ENCODE measurements at places on chromosomes 11 and 22.

- DNase-seq, result no peak
Measured at GRCh38 chr22:43176090-43176489, 10.8 kb downstream of the TTLL12 start.

- DNase-seq, result no peak
Measured at GRCh38 chr22:45212306-45212709, 28.4 kb downstream of the KIAA0930 start.

DNA sequence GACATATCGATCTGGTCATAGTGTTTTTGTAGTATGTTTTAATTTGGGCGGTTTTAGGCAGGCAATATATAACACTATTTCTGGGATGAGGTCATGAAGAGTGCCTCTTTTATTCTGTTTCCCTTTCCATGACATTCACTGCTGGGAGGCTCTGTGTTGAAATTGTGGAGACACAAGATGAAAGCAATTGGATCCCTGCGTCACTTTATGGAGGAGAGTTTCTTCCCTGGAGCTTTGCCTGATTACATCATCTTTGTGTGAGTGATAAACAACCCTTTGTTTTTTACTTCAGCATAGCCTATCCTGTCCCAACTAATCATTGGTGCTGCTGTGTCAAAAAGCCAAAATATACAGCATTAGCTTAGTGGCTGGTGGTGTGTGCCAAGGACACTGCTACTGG lies 48.6 kb downstream of the PARVG start:
- no peak for DNase-seq

DNA sequence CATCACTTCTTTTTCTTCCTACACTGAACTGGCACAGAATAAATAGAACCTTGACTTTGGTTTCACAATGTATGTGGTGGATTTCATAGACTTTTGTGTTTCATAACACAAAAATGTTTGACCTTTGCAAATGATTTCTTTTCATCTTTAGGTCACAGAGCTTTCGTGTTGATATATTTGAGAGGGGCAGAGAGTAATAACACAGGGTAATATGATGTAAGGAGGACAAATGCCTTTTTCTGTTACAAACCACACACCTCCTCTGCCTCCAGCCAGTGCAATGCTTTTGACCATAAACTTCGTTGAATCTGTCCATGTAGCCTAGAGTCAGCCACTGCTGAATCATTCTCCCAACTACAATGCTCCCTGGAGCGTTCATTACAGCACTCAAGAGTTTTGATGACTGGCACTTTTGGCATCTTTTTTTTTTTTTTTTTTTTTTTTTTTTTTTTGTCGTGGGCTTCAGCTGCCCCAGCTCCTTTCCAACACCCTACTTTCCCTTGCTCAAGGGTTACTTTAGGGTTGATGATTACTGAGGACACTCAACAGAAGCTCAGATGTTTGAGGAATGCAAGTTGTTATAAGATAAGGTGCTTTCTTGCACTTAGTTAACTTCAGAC lies 11.4 kb upstream of the CAT start:
- no peak for DNase-seq

- DNase-seq, result no peak
Measured at GRCh38 chr11:68330700-68331337, 18.4 kb downstream of the LRP5 start.

GRCh38 chr11:10600570-10601248 lies 32.2 kb upstream of the LYVE1 start:
- no peak for DNase-seq

DNA sequence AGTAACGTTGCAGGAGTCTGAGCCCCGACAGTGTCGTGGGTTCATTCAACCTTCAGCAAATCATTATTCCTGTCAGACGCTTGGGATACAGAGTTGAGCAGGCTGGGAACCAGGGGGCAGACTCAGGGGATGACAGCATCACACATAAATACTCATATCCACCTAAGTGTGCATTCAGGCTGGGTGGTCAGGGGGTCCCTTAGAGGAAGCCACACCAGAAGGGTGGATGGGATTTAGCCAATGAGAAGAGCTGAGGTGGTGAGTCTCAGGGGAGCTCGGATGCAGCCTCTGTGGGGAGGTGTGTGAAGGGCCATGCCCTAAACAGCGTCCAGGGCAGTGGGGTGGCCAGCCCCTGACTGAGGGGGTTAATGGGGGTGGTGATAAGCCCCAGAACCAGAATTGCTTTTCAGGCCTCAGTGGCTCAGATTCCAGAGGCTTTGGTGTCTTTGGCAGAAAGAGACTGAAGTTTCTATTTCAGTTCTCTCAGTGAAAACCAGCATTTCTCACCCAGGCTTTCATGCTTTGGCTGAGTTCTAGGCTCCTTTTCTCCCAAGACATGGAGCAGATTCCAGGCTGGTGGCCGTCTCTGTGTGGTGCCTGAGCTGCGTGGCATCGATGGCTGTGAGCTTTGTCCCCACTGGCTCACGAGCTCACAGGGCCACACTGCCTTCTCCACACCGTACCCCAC lies 83.9 kb upstream of the CLDN5 start:
- no peak for DNase-seq

DNA sequence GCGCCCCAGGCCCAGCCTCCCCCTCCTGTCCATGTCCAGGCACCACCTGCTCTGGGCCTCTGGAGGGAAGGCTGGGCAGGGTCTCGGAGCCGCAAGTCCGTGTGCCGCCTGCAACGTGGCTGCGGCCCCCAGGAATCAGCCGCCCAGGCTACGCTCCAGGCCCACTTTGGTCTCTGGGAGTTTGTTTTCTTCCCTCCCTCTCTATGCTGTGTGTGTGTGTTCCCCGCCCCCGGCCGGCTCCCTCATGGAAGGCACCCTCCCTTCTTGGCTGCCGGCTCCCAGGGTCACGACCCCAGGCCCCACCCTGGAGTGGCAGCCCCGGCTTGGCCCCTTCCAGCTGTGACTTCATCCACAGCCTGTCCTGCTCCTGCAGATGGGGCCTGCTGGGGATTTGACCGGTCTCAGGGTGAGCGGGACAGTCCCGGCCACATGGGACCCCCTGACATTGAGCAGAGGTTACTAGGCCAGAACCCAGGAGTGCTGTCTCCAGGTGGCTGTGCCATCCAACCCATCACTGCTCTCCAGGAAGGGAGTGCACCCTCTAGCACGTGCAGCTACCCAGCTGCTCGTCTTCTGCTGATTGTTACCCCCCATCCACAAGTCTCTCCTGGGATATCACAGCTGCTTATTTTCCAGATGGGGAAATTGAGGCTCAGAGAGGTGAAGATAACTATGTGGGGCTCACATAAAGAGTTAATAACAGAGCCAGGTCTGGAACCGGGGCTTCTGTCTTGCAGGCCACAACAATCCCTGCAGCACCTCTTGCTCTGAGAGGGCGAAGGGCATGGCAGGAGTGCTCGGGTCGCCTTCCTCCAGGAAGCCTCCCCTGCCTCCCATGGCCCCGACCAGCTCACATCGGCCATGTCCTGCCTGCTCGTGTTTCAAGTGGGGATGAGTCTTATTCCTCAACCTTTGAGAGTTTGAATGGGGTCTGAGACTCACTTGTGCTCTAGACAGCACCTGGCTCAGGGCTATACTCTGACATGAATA lies 2.8 kb upstream of the LIF start:
- DNase-seq, result no peak

GRCh38 chr11:77619576-77620198 lies 17.9 kb downstream of the CLNS1A start:
- DNase-seq, result peak; percentile 25

GRCh38 chr11:78946945-78947902 lies 372.6 kb upstream of the NARS2 start:
- DNase-seq, result no peak

DNA sequence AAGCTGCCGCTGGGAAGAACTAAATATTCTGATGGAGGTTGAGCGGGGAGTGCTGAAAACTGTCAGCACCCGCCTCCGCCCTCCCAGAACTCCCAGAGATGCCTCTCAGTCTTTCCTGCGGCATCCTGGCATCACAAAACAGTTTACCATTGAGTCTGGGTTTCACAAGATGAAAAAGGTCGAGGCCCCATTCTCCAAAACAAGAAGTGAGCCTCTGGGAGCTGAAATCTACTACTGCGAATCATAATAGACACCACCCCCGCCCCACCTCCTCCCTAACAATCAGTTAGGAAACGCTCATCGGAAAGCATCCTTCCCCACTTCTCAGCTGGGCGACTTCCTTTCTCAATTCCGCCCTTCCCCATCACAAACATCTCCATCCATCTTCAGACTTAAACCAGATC lies 1.0 kb downstream of the SUN2 start:
- no peak for DNase-seq

- DNase-seq, result no peak
Measured at GRCh38 chr11:34619062-34619516, 1.8 kb upstream of the EHF start.

GRCh38 chr22:44940130-44940529 lies 69.7 kb downstream of the PHF21B start:
- no peak for DNase-seq

DNA sequence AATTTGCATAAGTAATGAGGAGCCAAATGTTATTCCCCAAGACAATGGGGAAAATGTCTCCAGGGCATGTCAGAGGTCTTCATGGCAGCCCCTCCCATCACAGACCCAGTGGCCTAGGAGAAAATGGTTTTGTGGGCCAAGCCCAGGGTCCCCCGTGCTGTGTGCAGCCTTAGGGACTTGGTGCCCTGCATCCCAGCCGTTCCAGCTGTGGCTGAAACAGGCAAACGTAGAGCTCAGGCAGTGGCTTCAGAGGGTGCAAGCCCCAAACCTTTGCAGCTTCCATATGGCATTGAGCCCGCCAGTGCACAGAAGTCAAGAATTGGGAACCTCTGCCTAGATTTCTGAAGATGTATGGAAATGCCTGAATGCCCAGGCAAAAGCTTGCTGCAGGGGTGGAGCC lies 79.9 kb downstream of the FAM181B start:
- no peak for DNase-seq

- DNase-seq, result no peak
Measured at GRCh38 chr11:2883640-2883978, 2.0 kb downstream of the CDKN1C start.

DNA sequence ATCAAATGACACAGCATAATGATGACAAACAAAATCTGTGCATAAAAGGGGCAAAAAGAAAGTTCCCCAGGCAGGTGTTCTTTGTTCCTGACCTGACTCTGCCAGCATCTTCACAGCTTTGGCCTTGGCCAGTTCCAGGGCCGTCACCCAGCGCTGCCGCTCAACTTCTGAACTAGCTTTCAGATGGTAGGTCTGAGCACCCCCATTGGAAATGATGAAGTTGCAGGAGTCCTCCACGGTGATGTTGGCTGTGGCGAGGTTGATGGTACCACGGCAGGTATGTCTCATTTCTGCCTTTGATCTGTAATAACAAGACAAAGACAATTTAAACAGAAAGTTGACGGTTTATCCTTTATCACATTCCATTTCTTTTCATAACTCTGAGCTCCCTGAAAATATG lies 5.3 kb downstream of the OSBP start:
- DNase-seq, result no peak

GRCh38 chr22:49903322-49904039 lies 14.8 kb downstream of the ALG12 start:
- no peak for DNase-seq

- DNase-seq, result peak; percentile 27
Measured at GRCh38 chr11:118846181-118846935, 37.3 kb upstream of the CXCR5 start.

DNA sequence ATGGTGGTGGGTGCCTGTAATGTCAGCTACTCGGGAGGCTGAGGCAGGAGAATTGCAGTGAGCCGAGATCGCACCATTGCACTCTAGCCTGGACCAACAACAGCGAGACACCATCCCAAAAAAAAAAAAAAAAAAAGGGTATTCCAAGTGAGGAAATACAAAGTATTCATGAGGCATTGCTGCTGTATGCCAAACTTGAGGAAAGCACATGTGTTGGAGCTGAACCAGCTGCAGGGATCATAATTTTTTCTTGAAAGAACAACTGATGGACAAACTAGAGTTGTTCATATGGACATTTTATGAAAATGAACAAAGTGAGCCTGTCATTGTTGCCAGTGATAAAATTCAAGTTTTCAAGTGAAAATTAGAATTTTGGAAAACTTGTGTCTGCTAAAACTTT lies 15.8 kb downstream of the MARK2 start:
- no peak for DNase-seq

DNA sequence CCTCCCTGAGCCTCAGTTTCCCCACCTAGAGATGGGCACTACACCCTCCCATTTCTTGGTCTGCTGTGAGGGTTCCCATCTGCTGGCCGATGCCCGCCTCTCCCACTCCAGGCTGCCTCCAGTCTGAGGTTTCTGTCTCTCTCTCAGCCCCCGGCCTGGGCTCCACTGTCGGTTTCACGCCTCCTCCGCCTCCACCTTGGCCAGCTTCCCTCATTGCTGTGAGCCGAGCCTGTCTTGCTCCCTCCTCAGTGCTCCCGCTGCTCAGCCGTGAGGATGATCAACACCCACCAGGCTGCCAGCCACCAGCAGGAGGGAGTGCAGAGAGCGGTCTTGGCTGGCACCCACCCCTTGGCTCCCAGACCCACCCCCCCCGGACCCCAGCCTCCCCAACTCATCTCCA lies 61.0 kb downstream of the CYTH4 start:
- DNase-seq, result no peak

DNA sequence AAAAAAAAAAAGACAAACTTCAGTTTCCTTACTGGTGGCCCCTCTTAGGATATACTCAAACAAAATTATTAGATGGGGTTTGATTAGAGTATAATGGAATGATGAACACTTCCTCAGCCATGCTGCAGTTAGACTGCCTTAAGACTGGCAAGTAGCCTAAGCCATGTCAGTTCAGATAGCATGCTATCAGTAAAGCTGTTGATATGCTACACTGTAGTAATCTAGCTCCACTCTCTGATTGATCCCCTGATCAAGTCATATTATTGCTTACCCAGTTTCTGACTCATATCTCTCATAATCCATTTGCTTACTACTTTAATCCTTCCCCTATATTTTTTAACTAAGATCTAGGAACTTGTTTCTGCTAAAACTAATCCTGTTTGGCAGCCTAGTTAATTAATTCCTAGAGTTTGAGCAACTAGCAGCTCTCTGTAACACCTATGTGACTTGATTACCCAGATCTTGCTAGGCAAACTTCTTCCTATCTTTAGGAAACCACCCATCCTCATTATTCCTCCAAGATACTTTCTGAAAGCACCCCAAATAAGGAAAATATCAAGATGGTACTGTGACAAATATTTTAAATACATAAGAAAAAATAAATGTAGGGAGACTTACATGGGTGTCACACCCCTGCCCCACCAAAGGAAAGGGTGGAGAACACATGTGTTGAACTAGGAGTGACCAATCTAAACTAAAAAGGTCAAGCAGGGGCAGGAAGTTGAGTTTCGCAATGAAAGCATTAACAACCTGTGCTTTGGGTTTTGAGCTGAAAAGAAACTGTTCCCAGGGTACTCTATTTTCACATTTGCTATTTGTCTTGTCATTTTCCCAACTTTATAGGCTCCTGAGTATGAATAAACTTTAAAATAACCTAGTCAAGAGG lies 43.2 kb downstream of the PIK3C2A start:
- no peak for DNase-seq

GRCh38 chr11:134032501-134033091 lies 36.3 kb upstream of the JAM3 start:
- peak; percentile 37 for DNase-seq

DNA sequence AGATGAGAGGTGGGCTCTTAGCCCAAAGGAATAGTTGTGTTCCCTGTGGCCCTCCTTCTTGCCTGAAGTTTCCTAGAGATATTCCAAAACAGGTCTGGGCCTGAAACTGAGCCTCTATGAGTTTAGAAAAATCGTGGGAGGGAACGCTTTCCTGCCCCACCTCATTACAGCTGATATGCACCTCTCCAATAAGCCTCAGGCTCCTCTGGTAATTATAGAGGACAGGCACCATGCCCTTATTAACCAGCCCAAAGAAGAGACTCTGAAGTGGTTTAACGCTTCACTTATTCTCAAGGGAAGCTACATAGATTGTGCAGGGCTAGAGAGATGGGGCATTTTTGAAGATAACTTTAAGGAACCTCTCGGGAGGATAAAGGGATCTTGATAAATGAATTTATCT lies 3.4 kb upstream of the MPZL2 start:
- no peak for DNase-seq

All from NCI-H526 treated with DMSO at 0.1 percent for 48 hours (cell line).